ENCODE measurements at places on chromosomes 4 and X. TPM values are rescaled to one million over a fixed set of nuclear protein-coding genes. Genes with fewer than 3 reads are reported as not detected.

The VCX3A gene
- not detected for total RNA-seq

The XAGE5 gene
- total RNA-seq, result not detected

The TMPRSS11A gene
- total RNA-seq, result not detected

The GRIA2 gene
- total RNA-seq, result not detected

The ETDA gene
- not detected for total RNA-seq

The STARD8 gene
- 3.5 TPM for total RNA-seq

The SSX4 gene
- not detected for total RNA-seq

The SULT1B1 gene
- 3.7 TPM for total RNA-seq

The SUPT20HL2 gene
- not detected for total RNA-seq

The HAND2 gene
- not detected for total RNA-seq

The CLCN4 gene
- total RNA-seq, result not detected

The CLNK gene
- total RNA-seq, result not detected

The CYSLTR1 gene
- 15.7 TPM for total RNA-seq

Measured in activated CD4-positive, alpha-beta memory T cell treated with anti-CD3 and anti-CD28 coated beads, Interleukin-2, amount 10 ng/mL, durations not matched to agents 7 days and 5 days (primary cell).